Activated T-cell treated with anti-CD3 and anti-CD28 coated beads, Interleukin-2, amount 50 U/mL, for 1 hour (primary cell): ENCODE measurements at places on chromosomes 3 and 15.

- DNase-seq = no peak
These were observed 5.8 kb downstream of the TRA2B start for GRCh38 chr3:185931777-185932612.

DNA sequence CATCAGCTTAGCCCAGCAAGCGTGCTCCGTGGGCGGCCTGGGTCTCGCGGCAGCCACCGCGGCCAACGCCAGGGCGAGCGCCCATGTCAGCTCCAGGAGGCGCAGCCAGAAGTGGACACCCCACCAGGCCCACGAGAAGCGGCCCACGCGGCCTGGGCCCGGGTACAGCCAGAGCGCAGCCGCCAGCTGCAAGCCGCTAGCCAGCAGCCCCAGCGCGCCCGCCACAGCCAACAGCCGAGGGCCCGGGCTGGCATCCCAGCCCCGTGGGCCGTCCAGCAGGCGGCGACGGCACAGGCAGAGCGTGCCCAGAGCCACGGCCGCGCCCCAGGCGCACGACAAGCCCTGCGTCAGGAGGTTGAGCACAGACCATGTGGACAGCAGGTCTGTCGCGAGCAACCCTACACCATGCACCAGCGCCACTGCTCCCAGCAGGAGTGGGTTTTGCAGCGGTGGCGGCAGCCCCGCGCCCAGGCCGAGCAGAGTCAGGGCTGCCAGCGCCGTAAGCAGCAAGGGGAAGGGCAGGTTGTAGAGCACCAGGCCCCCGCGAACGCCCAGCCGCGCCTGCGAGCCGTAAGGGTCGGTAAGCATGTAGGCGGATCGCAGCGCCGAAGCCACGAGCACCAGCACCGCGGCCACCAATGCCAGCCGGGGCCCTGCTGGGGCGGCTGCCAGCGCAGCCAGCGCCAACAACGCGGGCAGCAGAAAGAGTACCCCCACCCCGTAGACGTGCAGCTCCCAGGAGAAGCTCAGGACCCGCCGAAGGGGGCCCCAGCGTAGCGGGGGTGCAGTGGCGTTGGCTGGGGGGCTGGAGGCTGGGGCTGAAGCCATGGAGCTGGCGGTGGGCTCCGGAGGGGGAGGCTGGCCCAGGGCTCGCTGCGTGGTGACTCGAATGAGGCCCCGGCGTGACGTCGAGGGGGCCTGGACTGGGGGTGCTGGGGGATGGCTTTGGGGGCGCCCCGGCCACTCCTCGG lies 4.9 kb downstream of the PRRT3 start:
- no peak for DNase-seq

- no peak for DNase-seq
These were observed 86.5 kb downstream of the IGSF11 start for GRCh38 chr3:118948146-118948545.

DNA sequence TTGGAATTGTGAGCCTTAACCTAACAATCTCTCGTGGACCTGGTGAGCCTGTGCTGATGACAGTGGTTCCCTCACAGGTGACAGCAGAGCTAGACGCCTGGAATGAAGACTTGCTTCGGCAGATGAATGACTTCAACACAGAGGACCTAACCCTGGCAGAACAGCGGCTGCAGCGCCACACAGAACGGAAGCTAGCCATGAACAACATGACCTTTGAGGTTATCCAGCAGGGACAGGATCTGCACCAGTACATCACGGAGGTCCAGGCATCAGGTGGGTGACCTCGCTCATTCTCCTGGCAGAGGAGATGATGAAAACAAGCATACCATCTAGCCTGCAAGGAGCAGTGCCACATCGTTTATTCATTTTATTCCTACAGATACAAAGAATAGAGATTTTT lies 316.9 kb upstream of the UMPS start:
- DNase-seq = no peak

GRCh38 chr3:22372292-22373062 lies 621.5 kb upstream of the ZNF385D start:
- DNase-seq = no peak

DNA sequence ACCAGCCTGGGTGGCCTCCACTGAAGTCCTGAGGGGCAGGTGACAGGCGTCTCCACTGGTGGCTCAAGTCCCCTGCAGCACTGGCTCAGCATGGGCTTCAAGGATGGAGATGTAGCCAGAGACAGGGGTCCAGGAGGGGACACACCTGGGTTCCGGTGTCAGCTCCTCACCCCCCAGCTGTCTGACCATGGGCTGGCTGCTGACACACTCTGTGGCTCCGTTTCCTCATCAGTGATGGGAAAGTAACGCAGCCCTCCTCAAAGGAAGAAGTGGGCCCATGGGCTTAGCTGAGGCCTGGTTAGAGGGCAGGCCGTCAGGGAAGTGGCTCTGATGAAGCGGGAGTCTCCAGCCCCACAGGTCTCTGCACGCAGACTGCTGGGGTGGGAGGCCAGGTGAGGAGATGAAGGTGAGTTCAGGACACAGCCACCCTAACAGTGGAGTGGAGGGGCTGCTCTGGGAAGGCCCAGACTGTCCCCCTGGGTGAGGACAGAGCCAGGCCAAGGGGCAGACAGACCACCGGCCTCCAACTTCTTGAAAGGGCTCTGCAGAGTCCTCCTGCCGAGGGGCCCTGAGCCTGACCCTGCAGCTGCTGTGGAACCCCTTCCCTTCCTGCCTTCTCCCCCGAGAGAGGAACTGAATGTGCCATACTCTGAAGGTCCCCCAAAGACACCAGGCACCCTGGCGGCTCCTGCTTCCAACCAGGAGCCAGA lies 24.0 kb downstream of the PSTPIP1 start:
- DNase-seq = no peak
